ENCODE measurements at places on chromosomes 6 and 20.
A peak's percentile ranks its signal among the peaks of the same experiment; 100 is the strongest.

DNA sequence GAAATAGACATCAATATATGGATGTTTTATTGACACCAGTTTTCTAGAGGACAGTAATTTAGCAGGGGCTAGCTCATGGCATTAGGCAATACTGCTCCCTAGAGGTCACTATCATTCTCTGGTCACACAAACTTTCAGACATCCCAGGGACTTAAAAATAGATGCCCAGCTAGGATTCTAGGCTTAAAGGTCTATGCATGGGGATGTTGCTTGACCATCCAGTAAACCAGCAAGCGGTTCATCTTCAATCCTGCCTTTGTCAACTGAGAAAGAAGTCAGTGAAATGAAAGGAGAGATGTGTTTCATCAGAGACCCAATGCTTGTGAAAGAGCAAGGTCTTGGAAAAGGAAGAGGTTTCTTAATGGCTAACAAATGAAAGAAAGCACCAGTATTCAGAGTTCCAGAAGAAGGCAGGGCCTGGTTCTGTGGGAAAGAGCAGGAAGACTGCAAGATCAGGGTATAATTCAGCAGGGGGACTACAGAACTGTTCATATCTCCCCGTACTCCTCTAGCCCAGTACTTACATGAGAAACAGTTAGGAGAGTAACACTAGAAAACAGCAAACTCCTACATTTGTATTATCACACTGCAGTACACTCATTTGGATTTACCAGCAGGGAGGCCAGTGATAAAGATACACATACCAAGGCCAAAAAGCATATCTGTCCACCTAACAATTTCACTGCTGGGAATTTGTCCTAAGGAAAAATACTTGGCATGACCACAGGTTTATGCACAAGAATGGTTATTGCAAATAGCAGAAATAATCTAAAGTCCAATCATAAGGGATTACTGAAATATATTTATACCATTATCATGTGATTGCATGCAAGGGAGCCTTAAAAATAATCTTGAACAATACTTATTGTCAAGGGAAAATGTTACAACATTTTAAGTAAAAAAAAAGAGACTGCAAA, 151.4 kb upstream of the LAMA2 start:
- peak; percentile 20 for DNase-seq

DNA sequence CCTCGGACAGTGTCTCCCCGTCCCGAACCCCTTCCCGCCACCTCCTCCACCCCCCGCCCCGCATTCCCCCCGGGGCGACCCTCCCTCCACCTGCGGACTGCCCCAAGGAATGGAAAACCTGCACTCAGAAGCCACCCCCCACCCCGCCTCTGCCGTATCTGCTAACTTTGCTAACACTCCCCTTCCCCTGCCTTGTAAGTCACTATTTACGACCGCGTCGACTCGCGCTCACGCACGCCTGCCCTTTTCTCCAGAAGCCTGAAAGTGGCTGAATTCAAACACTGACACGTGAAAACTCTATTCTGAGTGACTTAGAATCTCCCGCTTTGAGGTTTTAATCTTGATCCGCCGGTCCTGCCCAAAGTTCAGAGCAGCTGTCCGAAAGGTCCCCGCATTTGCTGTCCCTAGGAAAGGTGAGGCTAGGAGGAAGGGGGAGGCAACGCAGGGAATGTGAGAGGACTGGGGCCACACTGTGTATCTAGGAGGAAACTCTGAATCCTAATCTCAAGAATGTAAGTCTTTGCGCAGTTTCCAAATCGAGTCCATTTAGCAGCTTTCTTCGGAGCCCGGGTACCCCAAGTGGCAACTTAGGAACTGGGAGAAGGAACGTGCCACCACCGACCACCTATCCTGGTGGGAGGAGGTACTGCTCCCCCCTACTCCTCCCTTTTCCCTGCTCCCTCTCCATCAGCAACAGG, 9.3 kb upstream of the POU3F2 start:
- DNase-seq = no peak

- DNase-seq = no peak
Observed at GRCh38 chr6:117960877-117961276, 53.8 kb downstream of the SLC35F1 start.

- peak; percentile 53 for DNase-seq
Observed at GRCh38 chr20:35312318-35312717, 20.1 kb upstream of the FAM83C start.

DNA sequence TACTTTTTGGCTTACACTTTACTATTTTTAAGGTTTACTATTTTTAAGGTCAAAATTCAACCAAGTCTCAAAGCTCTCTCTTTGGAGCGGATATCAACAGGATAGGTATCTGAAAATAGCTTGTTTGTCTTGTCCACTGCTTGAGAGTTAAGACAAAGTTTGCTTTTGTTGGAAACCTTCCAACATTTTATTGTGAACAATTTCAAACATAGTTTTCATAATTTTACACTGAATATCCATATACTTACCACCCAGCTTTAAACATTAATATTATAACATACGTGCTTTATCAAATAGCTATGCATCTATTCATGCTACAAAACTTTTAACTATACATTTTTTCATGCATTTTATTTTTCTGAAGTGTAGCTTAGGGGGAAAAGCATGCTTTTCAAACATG, 109.9 kb downstream of the FYN start:
- DNase-seq = no peak

GRCh38 chr6:37696841-37697662, 631 bp downstream of the MDGA1 start:
- DNase-seq = no peak

DNA sequence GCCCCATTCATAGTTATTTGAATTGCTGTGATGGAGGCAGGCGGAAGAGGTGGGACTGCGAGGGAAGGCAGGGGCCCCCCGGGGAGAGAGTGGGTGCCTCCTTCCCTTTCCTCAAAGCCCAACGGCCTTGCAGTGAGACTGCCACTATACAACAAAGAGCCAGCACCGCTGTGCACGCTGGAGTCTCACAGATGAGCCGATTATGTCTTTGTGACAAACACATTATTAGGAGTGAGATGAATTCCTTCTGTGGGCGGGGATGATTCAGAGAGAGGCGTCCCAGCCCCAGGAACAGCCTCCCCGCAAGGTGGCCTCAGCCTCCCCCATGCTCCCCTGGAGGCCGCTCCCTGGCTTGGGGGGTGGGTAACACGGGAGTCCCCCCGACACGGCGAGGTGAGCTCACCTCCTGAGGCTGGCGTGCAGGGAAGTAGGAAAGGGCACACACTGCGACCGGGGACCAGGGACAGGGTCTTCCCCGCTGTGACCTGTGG, 26.7 kb downstream of the NTSR1 start:
- DNase-seq = no peak

DNA sequence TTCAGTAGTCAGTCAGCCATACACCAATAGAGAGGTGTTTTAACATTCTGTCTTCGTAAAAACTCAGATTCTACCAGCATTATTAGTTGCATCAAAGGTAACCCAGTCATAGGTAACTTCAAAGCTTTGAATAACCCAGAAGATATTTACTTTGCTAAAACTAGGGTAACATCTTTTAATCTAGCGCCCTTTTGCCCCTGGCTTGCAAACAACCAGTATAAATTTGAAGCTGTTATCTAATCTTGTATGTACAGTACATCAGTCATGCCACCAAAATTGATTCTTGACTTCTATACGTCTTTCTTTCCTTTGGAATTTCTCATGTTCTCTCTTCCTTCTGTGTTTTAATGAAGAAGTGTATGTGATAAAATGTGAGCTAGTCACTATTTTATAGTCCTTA, 109.3 kb downstream of the LIN28B start:
- DNase-seq = no peak

DNA sequence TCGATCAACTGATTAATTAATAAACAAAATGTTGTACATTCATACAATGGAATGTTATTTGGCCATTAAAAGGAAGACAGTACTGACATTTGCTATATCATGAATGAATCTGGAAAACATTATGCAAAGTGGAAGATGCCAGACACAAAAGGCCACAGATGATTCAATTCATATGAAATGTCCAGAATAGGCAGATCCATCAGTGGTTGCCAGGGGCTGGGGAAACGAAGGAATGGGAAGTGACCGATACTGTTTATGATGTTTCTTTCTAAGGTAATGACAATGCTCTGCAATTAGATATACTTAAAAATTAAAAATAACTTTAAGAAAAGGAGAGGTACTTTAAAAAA, 37.2 kb downstream of the ELOVL5 start:
- no peak for DNase-seq

- DNase-seq = no peak
Observed at GRCh38 chr20:59269411-59270025, 30.9 kb upstream of the EDN3 start.

All from NCI-H460 (cell line).